ENCODE measurements at places on chromosomes 7 and 10. TPM values are rescaled to one million over a fixed set of nuclear protein-coding genes. Genes with fewer than 3 reads are reported as not detected.

Gene IDI2
- total RNA-seq = not detected

Gene CAV2
- total RNA-seq = 113 TPM

Gene ZNF365
- total RNA-seq = 4.0 TPM

Gene MAT1A
- total RNA-seq = not detected

Gene TNRC18
- total RNA-seq = 83.9 TPM

All from hair follicle dermal papilla cell (primary cell).